Activated CD4-positive, alpha-beta T cell treated with anti-CD3 and anti-CD28 coated beads for 36 hours (primary cell): ENCODE measurements at places on chromosomes 1 and 21.
A peak's percentile ranks its signal among the peaks of the same experiment; 100 is the strongest.

DNA sequence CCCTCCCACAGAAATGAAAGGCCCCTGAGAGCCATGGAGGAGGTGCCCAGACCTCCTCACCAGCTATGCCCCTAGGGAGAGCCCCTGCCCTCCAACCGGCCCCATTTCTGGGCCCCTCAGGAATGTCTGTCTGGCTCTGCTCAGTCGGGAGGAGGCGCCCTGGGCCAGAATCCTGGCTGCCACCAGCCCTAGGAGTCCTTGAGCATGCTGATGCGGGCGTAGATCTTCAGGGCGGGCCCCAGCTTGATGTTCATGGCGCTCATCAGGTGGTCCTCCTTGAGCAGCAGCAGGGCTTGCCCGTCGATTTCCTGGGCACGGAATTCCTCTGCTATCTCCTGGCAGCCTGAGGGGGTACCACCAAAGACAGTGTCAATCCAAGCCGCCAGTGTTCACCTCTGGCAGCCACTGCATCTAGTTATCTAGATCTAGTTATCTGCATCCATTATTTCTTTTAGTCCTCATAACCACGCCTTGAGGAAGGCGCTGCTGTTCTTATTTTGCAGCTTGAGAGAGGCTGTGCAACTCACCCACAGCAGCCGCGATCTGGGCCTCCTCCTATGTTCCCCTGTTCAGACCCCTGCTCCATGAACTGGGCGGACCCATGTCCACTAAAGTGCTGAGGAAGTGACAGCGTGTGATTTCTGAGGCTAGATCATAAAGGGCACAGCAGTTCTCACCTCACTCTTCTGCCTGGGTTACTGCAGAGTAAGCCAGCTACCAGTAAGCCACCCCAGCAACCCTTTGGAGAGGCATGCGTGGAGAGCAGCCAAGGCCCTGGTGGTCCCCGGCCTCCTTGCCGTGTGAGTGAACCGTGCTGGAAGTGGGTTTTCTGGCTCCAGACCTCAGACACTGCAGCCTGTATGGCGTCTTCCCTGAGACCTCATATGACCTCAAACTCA is 4.0 kb upstream of the A3GALT2 start:
- DNase-seq = no peak

DNA sequence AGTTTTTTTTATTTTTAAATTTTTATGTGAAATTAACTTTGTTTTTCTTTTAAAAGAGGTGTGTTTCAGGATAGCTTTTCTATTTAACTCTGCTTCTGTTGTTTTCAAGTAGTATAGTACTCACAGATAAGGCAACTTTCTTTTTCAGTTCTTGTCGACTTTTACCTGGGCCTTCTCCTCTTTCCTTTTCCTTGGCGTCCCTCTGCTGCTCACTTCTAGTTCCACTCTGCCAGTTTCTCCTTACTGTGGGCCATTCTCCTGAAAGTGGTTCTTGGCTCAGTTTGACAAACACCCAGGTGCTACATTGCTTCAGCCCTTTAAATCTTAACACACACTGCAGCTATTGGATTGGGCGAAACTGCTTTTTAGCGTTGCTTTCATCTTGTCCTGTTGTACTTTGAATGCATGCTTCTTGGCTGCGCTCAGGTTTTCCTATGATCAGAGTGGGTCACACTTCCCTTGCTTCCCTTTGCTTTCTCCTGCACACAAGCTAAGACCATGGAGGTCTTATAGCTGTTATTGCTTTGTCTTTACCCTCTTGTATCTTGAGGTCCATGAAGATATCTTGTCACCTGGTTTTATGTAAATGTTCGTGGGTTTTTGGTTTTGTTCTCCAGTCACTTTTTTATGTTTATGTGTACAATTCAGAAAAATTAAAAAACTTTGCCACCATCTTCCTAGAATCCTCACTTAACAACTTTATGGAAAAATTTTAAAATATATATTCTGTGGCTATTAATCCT is 21.6 kb downstream of the GABPA start:
- no peak for DNase-seq

GRCh38 chr1:84297546-84298244 is 3.8 kb upstream of the SAMD13 start:
- no peak for DNase-seq

GRCh38 chr1:67791261-67791660 is 42.0 kb downstream of the GNG12 start:
- no peak for DNase-seq

- DNase-seq = peak; percentile 7
Observed at GRCh38 chr1:113389359-113389952, 859 bp upstream of the MAGI3 start.

- DNase-seq = peak; percentile 92
Observed at GRCh38 chr21:45590246-45590725, 48.0 kb upstream of the SLC19A1 start.

GRCh38 chr1:77688939-77689338 is 6.5 kb upstream of the ZZZ3 start:
- DNase-seq = no peak

DNA sequence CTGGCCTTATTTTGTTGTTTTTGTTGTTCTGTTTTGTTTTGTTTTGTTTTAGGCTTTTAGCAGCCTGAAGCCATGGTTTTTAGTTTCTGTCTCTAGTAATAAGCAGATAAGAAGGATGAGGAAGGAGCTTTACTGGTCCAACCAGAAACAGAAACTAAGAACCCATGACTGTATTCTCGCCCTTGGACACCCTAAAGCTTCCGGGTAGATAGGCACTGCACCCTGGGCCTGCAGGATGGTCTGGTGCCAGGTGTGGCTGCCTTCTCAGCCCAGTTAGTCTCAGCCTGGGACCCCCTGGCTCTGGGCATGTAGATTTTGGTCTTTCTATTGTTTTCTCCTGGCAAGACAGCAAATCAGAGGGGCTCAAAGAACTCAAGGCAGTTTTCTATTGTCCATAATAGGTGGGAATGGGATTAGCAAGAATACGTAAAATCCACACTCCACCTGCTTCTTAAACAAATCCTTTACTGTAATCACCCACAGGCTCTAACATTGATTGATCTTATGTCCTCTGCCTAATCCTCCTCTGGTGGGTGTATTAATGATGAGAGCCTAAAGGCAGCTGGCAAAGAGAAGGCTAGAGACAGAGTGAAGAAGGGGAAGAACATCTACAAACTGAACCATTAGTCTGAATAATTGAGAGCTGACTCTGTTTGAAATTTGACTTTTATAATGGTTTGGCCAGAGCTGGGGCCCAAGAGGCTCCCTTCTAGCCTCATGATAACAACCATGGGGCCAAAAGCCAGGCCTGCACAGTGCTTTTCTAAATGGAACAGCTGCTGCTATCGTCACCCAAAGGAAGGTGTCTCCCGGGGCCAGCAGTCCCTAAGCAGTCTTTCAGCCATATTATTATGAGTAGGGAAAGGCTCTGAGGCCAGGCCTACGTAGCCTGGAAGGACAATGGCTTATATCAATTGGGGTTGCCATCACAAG is 106.8 kb upstream of the ATP1A1 start:
- DNase-seq = no peak

DNA sequence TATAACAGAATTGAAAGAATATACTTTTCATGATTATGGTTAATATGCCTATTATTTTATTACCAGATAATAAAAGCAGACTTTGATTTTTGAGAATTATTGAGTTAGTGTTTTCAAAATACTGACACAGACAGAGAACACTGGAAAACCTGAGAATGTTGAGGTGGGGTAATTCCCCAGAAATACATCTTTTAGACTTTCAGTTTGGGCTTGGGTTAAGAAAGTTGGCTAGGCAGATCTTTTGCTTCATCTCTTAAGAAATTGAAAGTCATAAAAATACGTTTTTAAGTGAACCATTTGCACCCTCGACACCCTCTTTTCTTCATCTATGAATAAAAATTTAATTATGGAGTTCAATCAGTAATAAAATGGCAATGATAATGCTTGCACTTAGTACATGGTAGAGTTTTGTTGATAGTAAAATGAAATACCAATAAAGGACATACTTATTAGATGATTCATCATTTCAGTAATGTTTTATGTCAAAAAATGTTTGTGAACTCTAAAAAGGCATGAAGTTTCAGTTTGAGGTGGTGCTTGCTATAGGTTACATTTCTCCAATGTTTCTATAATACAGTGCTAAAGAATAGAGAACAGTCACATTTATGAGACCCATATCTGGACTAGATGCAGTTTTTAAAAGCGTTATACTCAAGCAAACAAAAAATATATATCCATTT is 1.9 kb upstream of the SAMSN1 start:
- no peak for DNase-seq

GRCh38 chr1:70092526-70092925 is 112.9 kb downstream of the LRRC40 start:
- no peak for DNase-seq

DNA sequence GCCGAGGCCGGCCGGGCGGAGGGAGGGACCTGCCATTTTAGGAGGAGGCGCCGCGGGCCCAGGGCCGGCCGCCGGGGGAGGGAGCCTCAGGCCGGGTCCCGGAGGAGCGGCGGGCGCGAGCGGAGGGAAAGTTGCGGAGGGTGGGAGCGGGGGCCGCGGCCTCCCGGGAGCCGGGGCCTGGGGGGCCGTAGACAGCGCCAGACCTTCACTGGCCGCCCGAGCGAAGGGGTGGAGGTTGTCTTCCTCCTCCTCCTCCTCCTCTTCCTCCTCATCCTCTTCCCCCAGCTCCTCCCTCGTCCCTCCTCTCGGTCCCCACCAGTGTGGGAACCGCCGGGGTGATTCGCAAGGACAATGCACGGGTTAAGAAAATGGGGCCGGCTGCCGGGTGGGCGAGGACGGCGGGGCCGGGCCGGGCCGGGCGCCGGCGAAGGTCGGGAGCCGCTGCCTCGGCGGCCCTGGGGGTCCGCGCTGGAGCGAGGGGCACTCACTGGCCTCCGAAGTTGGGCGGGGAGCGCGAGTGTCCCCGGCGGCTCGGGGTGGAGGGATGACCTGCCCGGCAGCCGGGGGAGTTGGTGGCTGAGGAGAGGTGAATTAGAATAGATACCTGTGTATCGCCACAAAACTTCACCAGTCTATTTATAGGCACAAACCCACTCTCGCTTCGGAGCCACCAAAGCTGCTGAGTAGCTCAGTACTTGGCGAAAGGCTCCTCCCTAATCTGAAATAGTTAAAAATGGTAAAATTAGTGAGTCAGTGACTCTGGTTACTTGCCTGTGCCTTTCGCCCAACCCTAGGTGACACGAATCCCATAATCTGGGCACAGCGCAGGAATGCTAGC is 1.3 kb downstream of the DYRK1A start:
- peak; percentile 61 for DNase-seq

GRCh38 chr1:54315099-54315498 is 91.1 kb downstream of the SSBP3 start:
- DNase-seq = no peak

DNA sequence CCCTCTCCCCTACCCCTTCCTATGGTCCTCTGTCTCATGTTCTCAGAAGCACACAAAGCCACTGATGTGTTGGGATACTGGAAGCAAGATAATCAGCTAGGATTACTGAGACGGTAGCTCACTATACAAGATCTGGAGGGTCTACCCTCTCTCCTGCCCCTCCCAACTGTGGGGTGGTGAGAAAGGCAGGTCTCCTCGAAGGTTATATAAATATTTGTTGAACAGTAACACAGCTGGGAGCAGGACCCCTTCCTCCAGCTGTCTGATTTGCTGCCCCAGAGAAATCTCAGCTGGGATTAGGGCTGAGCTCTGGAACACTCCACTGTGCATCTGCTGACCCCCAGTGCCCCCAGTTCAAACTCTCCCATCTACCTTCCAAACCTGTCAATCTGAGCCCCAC is 94.2 kb upstream of the IPO9 start:
- DNase-seq = no peak

- DNase-seq = no peak
Observed at GRCh38 chr1:95287081-95287480, 53.1 kb downstream of the RWDD3 start.

DNA sequence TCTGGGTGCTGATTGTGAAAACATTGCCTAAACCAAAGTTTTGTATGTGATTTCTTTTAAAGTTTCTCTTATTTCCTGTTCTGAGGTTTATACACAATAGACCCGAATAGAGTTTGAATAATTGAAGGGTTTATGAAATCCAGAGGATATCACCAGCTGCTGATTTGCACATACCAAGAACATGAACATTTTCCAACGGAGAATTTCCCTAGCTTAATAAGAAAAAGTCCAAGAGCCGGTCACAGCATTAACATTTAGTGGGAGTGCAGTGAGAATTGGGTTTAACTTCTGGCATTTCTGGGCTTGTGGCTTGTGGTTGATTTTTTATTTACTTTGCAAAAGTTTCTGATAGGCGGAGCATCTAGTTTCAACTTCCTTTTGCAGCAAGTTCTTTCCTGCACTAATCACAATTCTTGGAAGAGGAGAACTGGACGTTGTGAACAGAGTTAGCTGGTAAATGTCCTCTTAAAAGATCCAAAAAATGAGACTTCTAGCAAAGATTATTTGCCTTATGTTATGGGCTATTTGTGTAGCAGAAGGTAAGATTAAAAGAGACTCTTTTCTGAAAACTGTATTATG is at the start of gene CFH:
Gene CFH (plus strand): TSS at position 407 of the 579 bp plus-strand sequence. CDS start 75 bp downstream, at position 482.
- no peak for DNase-seq

- DNase-seq = no peak
Observed at GRCh38 chr1:59696421-59697115, 118.2 kb upstream of the HOOK1 start.

- DNase-seq = no peak
Observed at GRCh38 chr1:19375631-19376400, 63.7 kb downstream of the SLC66A1 start.
